SHP77 (cell line): ENCODE measurements at places on chromosomes 13 and 19.

DNA sequence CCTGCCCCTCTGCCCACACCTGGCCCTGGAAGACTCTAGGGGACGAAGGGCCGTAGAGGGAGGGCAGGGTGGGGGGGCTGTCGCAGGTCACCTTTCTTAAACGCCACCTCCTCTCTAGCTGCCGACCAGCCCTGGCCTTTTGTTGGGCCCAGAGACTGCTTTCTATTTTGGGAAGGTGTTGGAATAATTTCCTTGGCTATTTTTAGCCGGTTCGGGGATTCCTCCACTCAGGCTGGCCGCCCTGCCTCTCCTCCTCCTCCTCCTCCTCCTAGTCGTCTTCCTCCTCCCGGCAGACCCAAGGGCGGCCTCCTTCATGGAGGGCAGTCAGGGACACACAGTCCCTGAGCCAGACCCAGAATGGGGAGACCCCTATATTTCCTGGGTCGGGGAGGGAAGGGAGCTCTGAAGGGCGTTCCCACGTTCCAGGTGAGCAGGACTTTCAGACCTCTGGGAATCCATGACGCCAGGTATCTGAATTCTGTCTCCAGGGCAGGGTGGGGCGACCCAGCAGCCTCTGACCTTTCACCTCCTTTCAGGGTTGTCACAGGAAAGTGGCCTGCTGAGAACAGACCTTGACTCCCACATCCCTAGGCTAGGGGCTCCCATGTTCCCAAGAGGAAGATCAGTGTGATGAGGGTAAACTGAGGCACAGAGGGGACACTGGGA is 19.9 kb downstream of the GADD45B start:
- no peak for DNase-seq

GRCh38 chr19:36054733-36055686 is at the start of gene WDR62:
Gene WDR62, plus strand, starts transcription at chr19:36054897. Its CDS starts 75 bp downstream, at chr19:36054972.
- peak; percentile 92 for DNase-seq

GRCh38 chr19:31258211-31259052 is 90.8 kb downstream of the TSHZ3 start:
- no peak for DNase-seq

- DNase-seq: no peak
Measured at GRCh38 chr19:45413497-45413896, 7.1 kb downstream of the POLR1G start.

GRCh38 chr19:3670796-3671679 is 29.2 kb downstream of the PIP5K1C start:
- no peak for DNase-seq

DNA sequence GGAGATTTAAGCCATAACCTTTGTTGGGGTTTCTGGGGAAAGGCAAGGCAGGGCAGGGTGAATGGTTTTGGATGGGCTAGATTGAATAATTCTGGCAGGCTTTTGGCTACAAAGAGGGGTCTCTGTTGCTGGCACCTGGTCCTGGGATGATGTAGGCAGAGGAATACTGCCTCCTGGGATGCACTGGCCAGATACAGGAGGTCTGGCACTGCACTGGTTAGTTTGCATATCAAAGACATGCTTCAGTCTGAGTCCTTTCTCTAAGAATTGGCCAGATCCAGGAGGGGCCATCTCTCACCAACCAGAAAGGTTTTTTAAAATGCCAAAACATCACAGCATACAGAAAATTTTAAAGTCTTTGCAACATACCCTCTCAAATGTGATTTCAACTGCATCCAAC is 8.0 kb upstream of the MEDAG start:
- DNase-seq: no peak

- no peak for DNase-seq
Measured at GRCh38 chr13:75222031-75222430, 259.9 kb downstream of the TBC1D4 start.

DNA sequence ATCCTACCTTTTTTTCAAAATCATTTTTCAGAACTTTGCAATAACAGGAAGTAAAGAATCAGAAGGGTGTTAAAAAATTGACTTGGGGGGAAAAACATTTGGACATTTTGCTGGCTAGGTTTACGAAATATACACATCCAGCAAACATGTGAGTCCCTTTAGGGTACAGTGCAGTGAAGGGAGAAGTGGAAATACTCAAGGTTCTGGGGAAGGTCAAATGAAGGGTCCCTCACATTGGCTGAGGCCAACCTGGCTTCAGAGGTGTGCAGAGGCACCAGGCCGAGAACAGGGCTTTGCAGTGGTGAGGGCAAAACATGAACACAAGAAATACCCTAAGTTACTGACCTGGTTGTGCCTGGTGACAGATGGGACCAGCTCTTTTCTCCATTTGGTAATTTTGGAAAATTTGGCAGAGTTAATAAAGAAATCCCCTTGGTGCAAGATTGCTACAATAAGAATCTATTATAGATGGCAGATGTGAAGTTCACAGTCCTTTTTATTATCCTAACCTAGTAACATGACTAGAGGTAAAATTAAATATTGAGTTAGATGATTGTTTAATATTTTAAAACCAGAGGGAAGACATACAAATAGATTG is 1.5 kb upstream of the UPF3A start:
- no peak for DNase-seq

- no peak for DNase-seq
Measured at GRCh38 chr19:51628153-51628939, 1.9 kb downstream of the SIGLEC5 start.
